EH (cell line): ENCODE measurements at places on chromosomes 16 and 17.
A peak's percentile ranks its signal among the peaks of the same experiment; 100 is the strongest.

GRCh38 chr16:46693598-46693997, 4.1 kb downstream of the ORC6 start:
- DNase-seq, result no peak

DNA sequence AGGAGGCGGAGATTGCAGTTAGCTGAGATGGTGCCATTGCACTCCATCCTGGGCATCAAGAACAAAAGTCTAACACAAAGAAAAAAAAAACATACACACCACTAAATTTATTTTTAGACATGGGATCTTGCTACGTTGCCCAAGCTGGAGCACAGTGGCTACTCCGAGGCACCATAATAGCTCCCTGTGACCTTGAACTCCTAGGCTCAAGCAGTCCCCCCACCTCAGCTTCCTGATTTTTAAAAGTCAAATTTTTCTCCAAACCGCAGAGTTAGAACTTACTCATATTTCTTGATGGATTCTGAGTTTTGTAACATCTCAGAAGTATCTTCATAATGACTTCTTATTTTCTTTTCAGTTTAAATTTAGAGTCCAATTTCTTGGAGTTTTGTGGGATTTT, 3.4 kb downstream of the CMTM4 start:
- no peak for DNase-seq

DNA sequence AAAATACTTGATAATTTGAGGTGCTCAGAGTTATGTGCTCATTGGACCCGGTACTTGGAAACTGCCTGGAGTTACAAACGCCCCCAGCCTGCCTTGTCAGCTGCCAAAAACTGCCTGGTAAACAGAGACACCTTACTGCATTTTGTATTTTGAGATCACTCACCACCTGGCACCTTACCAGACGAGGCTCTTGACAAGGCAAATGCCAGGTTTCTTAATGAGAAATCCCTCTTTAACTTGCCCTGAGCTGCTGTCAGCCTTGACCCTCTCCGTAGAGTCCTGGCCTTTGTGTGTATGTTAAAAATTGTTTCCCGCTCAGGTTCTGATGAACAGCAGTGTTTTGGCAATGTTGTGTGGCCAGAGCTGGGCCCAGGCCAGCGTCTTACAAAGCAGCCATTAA, 28.8 kb downstream of the SYT17 start:
- DNase-seq, result no peak

DNA sequence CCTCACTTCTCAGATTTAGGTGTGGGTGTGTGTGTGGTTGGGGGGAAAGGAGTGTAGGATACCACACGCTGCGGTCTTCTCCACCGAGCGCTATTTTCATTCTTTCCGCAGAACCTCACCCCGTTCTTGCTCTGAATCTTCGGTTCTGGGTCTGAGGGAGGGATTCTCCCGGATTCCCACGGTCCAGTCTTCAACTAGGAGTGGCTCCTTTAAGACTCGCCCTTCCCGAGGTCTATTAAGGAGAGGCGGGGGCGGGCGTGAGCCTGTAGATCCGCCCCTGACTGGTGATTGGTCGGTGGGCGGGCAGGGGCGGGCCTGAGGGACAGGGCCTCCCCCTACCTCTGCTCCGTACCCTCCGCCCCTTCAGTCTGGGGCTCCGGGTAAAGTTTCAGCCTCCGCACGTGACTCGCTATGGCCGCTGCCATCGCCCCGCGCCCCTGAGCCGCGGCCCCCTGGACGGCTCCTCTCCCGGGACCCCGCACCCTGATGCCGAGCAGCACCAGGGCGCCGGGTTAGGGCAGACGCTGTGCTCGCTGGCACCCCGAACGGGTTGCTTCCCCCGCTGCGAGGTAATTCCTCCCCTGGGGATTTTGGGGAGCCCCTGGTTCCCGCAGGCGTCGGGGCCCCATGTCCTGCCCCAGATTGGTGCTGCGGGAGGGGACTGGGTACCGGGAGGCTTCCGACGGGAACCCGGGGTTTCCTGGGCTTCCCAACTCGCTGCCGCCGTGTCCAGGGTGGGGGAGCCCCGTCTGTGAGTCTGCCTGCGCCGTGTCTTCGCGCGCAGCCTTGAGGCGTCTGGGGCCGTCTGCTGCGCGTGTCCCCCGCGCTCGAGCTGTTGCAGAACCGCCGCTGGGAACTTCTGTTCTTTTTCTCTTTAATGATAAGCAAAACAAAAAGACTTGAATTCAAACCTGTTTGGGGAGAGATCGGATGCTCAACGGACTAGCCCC, 9.2 kb downstream of the RARA start:
- DNase-seq, result peak; percentile 98

GRCh38 chr16:75301804-75302203, 50.4 kb upstream of the BCAR1 start:
- DNase-seq, result peak; percentile 62
